ENCODE measurements at places on chromosomes 13 and 19.
A peak's percentile ranks its signal among the peaks of the same experiment; 100 is the strongest.

DNA sequence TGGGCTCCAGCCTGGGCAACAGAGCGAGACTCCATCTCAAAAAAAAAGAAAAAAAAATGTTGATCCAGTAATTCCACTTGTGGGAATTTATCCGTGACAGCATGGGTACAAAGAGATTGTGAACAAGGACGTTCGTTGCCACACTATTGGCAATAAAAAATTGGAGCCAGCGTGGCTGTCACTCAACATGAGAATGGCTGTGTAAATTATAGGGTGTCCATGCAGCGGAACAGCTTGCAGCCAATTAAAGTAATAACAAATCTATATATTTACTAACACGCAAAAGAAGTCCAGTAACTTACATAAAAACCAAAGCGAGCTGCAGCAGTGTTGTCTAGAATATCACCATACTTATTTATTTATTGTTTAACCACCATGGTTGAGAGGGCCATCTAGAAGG lies 19.3 kb downstream of the DPF1 start:
- no peak for DNase-seq

DNA sequence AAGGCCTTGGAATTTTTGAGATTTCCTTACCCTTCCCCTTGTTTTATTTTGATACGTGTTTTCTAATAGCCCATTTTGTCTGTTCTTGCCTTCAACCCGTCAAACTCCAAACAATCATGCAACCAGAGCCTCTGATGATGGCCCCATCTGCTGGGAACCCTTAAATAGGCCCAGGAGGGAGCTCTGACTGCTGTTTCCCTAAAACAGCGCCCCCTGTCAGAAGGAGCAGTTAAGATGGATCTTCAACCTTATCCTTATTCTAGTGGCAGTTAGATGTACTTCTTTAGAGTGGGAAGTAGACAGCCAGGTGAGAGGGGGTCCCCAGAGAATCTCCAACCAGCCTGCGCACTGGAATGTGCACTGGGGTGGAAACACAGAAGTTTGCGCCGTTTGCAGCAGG lies 1031.0 kb upstream of the PCDH9 start:
- no peak for DNase-seq

DNA sequence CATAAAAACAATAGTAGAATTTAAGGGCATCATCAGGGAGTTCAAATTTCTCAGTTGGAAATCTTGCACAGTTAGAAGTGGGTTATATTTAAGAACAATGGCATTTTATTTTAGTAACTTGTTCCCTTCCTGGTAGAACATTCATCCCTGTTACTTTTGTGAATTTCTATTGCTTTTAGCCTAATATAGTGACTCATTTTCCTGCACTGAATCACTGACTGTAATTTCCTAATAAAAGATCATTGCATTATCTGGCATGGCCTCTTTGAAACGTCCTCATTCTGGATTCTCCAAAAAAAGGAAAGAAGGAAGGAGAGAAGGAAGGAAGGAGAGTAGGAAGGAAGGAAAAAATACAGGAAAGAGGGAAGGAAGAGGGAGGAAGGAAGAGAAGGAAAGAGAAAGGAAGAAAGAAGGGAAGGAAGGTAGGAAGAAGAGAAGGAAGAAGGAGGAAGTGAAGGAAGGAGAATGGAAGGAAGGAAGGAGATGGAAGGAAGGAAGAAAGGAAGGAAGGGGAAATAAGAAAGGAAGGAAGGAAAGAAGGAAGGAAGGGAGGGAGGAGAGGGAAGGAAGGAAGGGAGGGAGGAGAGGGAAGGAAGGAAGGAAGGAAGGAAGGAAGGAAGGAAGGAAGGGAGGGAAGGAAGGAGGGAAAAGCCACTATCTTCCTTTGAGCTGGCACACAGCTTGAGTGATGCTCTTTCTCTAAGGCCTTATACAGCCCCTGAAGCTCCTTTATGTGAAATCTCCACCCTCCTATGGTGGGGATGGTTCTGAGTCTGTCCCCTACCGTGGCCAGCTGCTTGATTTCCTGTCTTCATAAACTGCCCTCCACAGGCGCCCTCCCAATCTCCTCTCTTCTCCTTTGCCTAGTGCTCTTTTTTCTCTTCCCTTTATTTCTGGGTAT lies 29.8 kb upstream of the TM9SF2 start:
- DNase-seq, result no peak

GRCh38 chr19:32018014-32018413 lies 327.4 kb upstream of the ZNF507 start:
- no peak for DNase-seq

- DNase-seq, result no peak
These were observed 201.7 kb upstream of the UBL3 start for GRCh38 chr13:30052120-30052519.

DNA sequence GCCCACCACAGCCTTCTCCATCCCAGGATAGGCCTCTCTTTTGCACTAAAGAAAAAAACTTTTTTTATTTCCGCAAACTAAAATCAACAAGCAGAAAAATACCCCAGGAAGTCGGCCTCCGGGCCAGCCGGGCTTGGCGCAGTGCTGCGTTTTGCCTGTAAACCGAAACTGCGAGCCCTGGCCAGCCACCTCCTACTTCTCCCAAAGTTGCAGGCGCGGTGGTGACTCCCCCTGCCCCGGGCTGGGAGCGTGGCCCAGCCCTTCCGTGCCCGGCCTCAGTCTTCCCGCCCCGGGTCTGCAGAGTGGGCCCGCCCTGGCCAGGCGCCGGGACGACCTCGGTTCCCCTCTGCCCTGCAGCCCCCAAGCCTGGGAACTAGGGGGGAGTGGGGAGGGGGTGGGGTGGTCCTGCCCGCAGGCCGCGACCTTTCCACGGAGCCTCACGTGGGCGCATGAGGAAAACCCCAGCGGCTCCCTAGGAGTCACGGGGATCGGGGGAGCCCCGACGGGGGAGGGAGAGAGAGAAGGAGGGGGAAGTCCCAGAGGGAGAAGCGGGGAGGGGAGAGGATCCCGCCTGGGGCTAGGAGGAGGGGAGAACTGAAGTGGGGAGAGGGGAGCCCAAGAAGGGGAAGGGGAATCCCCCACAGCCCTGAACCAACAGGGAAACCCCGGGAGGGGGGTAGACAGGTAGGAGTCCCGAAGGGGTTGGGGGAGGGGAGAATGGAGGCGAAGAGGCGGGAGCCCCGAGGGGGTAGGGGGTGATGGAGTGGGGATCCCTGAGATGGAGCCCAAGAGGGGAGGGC lies 3.0 kb downstream of the GADD45B start:
- peak; percentile 63 for DNase-seq

DNA sequence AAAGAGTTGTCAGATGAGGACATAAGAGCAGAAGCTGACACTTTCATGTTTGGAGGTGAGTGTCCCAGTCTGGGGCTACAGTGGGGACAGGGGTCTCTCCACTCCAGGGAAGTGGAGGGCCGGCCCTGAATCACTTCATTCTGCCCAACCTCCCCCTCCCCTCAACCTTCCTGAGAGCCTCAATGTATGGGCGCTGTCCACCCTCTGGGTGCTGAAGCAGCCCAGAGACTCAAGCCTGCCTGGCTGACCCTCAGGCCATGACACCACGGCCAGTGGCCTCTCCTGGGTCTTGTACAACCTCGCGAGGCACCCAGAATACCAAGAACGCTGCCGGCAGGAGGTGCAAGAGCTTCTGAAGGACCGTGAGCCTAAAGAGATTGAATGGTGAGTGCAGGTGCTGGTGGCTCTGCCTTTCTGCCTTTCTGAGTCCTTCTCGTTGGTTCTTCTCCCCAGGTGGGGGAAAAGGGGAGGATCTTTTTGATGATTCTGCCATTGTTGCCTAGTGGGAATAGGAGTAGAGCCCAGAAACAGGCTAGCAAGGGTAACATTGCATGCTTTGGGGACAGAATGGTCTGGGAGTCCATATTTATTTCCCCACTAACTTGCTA lies 8.8 kb downstream of the CYP4F8 start:
- no peak for DNase-seq

DNA sequence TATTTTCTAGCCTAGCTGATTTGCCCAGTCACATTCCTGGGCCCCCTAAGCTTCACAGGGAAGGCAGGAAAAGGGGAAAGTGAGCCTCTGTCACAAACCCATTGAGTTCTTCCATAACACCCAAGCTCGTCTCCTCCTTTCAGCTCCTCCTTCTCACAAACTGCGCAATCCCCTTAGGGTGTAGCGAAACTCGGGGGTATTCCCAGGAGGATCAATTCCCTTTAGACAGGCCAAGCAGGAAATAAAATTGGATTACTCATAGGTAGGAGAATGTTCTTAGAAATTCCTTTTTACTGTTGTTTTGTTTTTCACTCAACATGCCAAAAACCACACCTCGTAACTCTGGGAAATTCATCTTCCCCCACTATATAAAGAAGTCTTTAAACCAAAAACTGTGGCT lies 139.3 kb downstream of the IRS2 start:
- DNase-seq, result no peak

DNA sequence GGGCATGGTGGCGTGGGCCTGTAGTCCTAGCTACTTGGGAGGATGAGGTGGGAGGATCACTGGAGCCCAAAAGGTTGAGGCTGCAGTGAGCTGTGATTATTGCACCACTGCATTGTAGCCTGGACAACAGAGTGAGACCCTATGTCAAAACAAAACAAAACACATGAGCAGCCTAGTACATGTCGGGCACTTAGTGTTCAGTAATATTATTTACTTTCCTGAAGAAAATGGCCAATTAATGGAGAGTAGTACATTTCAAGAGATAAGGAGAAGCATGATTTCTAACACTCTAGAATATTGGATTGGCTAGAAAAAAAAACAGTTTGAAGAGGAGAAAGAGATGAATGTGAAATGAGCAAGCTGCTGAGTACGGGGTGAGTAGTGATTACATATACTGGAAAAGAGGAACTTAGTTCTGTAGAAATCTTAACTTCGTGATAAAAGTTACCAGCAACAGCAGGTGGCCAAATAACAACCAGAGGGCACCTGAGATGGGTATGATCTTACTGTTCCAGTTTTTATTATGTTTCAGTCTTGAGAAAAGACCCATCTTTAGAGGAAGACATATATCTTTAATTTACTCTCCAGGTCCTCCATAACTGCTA lies 36.2 kb downstream of the SPATA13 start:
- DNase-seq, result no peak

- DNase-seq, result peak; percentile 25
These were observed 7.0 kb downstream of the PGLYRP1 start for GRCh38 chr19:46015687-46016425.

GRCh38 chr13:60074397-60074796 lies 89.3 kb downstream of the DIAPH3 start:
- DNase-seq, result no peak

GRCh38 chr19:54165222-54165621 lies 5.7 kb upstream of the LENG1 start:
- DNase-seq, result no peak

- DNase-seq, result no peak
These were observed 559 bp upstream of the RPL21 start for GRCh38 chr13:27250833-27251165.

- DNase-seq, result no peak
These were observed 13.7 kb upstream of the SOX1 start for GRCh38 chr13:112053167-112053743.

GRCh38 chr13:100534911-100535310 lies 53.7 kb downstream of the GGACT start:
- no peak for DNase-seq

- peak; percentile 35 for DNase-seq
These were observed 41.6 kb downstream of the TM9SF2 start for GRCh38 chr13:99542788-99543406.

DNA sequence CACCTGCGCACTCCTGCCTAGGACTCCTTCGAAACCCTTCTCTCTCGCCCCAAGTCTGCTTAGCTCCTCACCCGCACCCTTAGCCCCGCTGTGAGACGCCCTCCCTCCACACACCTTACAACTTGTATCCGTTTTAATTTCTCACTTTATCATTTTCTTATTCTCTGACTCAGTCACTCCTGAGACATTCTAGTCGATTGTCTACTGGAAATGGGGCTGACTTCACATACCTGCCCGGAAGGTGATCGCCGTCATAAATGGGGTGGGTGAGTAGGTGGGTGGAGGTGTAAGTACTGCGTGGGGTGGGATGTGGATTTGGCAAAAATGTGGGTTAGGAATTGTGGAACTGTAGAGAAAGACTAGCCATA lies 714 bp downstream of the NDFIP2 start:
- DNase-seq, result no peak

GRCh38 chr13:37701972-37702371 lies 103.4 kb upstream of the POSTN start:
- DNase-seq, result no peak

- DNase-seq, result peak; percentile 65
These were observed 5.7 kb upstream of the NFIC start for GRCh38 chr19:3360421-3361383.
